ENCODE measurements at places on chromosomes 12 and 14.

- peak; percentile 16 for DNase-seq
Observed at GRCh38 chr12:14256121-14256520, 109.4 kb upstream of the ATF7IP start.

DNA sequence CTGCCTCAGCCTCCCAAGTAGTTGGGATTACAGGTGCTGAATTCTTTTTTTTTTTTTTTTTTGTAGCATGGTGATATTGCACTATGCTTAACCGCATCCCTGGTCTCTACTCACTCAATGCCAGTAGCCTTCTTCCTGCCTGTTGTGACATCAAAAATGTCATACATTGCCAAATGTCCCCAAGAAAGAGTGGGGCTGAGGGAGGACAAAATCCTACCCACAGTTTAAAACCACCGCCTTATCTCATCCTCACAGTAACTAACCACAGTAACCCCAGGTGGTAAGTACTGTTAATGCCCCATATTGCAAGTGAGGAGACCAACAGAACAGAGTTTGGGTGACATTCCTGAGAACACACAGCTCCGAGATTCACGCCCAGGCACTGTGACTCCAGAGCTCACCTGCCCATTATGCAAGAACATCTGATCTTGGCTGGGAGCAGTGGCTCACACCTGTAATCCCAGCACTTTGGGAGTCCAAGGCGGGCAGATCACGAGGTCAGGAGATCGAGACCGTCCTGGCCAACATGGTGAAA is 19.6 kb downstream of the MORN3 start:
- no peak for DNase-seq

- DNase-seq = no peak
Observed at GRCh38 chr12:108381787-108382436, 42.8 kb upstream of the CMKLR1 start.

DNA sequence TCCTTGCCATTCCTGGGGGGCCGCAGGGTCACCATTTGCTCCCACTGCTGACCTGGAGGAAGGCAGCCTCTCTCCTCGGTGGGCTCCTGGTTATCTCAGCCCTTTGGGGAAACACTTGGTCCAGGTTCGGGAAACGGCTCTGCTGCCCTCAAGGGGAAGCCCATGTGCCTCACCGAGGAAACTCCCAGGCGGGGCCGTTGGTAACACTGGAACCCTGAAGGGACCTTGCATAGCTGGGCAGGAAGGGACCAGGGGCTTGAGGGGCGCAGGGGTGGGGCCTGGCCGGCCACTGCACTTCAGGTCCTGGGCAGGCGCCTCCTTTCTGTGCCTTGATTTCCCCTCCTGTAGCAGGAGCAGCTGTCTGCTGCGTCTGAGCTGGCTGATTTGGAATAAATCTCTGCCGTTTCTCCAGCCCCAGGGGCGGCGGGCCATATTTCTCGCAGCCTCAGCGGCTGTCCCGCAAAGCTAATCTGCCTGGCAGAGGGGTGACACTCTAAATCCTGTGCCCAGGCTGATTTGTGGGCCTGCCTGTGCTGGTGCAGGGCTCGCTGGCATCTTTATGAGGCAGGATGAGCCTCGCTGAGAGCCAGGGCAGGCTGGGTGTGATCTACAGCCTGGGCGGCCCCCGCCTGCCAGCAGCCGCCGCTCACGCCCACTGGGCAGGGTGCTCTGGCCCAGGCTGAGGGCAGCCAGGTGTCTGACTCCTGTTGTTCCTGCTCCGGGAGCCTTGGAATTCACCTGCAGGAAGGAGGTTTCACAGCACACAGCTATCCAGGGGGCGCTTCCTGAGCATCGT is 49.7 kb downstream of the KIF26A start:
- no peak for DNase-seq

- DNase-seq = no peak
Observed at GRCh38 chr12:132638541-132639408, 20.2 kb downstream of the P2RX2 start.

- DNase-seq = no peak
Observed at GRCh38 chr14:64800000-64800399, 79.7 kb downstream of the SPTB start.

DNA sequence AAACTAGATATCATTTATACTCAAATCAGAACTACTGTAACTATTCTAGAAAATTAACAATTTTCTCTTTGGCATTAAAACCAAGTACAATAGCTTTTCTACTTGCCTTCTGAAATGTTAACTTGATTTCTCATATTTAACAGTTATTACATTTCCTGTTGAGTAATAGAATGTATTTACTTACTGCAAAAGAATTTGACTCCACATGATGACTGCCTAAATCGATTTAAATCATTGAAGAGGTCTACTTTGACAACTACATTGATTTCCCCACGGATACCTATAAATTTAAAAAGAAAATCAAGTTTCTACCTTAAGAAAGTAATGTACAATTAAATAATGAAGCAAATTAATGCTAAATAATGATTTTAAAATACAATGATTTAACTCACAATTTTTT is 18.9 kb downstream of the C2CD5 start:
- DNase-seq = no peak

DNA sequence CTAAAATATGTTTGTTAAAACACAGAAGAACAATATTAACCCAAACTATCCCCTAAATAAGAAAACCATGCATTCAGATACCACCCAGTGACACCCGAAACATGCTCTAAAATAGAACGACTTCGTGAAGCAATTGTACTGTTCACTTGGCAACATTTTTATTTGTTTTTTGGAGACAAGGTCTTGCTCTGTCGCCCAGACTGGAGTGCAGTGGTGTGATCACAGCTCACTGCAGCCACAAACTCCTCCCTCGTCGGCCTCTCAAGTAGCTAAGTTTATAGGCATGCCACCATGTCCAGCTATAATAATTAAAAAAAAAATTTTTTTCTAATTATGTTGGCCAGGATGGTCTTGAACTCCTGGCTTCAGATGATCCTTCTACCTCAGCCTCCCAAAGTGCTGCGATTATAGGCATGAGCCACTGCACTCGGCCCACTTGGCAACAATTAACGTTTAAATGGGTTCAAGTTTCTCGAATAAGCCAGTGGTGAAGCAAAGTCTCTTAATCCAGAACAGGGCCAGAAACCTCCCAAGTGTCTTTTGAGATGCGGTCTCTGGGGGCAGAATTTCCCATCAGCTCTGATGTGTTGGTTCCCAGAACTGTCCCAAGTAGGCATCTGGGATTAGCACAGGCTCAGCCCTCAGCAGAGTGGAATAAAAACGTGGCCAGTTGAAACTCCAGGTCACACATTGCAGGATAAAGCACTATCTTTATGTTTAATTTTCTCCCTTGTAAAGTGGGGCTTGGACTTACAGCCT is 74.5 kb downstream of the TMCC3 start:
- no peak for DNase-seq

DNA sequence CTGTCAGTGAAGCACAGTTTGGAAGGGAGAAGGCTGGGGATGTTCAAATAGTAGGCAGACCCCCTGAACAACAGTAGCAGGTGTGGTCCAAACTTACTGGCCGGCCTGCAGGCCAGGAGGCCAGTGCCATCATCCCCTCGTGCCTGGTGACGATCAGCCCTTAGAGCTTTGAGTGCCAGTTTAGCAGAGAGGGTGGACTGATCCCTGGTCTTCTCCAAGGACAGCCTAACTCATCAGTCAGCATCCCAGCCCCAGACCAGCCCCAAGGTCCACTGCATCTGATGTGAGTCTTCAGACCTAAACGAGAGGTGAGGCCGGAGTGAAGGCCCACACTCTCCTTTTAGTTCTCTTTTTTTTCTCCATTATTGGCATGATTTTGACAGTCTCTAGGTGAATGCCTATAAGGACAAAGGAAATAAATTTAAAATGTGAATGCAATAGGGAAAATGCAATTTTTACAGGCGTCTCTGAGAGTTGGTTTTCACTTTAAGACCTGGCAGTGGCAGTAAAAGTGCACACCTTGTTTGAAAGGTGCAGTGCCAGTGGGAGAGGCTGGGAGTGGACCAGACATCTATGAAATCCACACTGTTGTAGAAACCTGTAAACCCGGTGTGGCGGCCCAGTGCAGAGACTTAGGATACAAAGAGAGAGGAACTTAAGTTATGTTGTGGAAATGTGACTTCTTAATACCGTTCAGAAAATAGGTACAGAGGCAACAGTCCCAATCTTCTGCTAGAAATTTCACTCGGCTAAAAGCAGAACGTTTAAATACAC is 311.2 kb downstream of the CACNA1C start:
- no peak for DNase-seq

- peak; percentile 79 for DNase-seq
Observed at GRCh38 chr12:54379398-54380201, 4.9 kb downstream of the ZNF385A start.

DNA sequence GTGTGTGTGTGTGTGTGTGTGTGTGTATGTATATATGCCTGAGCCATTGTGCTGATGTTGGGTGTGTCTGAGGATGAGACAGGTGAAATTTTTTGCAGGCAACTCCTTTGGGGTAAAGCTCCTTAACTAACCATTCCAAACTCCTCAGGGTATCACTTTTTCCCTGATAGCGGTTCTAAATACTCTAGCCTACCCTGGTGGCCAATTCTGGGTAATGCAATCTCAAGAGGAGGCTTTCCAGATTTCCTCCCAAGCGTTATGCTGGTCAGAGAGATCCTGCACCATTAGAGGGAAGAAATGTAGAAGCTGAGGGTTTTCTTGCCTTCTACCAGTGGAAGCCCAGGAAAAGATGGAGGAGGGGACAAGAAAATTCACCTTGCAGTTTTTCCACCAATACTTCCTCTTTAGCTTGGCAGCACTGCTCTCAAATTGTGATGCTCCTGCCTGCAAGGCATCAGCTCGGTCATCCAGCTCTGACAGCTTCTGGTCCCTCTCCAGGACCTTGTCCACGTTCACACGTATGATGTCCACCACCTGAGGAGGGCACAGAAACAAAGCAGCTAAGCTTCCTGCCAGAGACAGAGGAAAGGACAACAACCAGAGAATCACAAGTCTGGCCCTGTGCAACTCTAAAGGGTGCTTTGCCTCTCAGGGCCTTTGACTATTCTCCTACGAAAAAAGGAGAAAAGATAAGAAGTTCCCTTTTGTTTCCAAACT is 4.9 kb downstream of the VAMP1 start:
- no peak for DNase-seq

GRCh38 chr12:119480551-119480950 is 113.0 kb upstream of the TMEM233 start:
- DNase-seq = no peak

GRCh38 chr14:72779679-72780078 is 114.2 kb downstream of the DPF3 start:
- DNase-seq = no peak

DNA sequence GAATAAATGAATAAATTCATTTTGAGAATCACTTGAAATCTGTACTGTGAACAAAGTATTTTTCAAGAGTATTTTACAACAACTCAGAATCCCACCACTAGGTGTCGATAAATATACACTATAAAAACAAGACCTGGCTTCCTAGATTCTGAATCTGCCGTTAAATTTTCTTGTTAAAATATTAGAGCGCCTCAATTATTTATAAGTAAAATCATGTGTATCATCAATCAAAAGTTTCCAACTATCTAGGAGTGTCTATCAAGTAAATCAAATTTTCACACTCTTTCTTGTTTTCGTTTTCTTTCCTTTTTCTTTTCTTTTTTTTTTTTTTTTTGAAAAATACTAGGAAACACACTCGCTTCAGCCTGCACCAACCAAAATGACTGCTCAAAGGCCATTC is 179.2 kb upstream of the DCN start:
- DNase-seq = no peak

- peak; percentile 56 for DNase-seq
Observed at GRCh38 chr12:132445884-132446632, 43.9 kb upstream of the FBRSL1 start.

GRCh38 chr12:24948420-24948756 is 513 bp downstream of the BCAT1 start:
- no peak for DNase-seq

DNA sequence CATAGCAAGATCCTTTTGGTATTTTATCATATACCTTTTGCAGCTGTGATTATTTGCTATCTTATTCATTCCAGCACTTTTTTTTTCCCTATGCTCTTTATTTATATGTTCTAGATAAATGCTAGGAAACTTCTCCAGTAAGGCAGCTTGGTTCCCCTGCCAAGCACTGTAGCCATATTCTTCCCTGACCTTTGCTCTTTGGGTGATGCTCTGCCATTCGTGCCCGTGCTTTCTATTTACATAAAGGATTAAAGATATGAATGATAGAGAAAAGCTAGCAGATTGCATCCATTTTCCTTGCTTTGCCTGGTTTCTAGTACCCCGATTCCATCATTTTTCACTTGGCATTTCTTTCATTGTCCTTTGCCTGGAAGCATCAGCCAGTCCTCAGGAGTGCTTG is 42.2 kb downstream of the FNTB start:
- no peak for DNase-seq

DNA sequence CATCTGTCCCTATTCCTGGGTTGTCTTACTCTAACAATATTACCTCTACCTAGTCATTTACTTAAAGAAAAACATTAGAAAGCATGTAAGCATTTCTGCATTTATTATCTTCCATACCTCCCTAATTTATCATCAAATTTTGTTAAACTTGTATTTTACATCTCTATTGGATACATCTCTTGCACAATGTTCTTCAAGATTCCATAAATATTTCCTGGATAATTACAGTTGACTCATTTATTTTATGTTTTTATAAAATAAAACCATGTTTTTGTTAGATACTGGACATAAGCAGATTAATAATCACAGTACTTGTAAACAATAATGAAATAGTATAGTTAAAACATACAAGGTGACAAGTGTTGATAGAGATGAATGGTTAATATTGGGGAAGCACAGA is 209.0 kb downstream of the TMTC3 start:
- no peak for DNase-seq

- no peak for DNase-seq
Observed at GRCh38 chr12:115813256-115813655, 464.2 kb downstream of the MED13L start.

- no peak for DNase-seq
Observed at GRCh38 chr12:57893431-57894353, 47.2 kb upstream of the CTDSP2 start.

DNA sequence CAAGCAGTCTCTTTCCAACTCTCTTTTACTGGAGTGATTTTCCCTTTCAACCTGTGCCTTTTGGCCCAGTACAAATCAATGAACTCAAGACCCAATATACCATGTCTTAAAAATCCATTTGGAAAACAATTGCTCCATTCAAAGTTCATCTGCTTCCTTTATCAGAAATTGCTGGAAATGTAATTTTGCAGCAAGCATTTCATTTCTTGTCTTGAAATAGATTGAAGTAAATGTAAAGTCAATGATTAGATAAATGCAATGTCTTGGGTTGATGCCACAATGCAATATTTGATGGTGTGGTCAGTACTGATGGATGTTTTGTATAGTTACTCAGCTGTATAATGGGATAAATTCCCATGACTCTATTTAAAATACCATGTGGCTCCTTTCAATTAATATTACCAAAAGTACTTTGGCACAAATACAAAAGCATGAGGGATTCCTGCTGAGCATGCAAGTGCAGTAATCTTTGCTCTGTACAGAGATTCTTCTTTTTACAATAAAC is 707.7 kb upstream of the NOVA1 start:
- no peak for DNase-seq

Data from T-helper 1 cell (primary cell).